ENCODE measurements at places on chromosomes 2 and 18.

GRCh38 chr2:177535000-177535399 is 142.4 kb downstream of the AGPS start:
- DNase-seq = no peak

DNA sequence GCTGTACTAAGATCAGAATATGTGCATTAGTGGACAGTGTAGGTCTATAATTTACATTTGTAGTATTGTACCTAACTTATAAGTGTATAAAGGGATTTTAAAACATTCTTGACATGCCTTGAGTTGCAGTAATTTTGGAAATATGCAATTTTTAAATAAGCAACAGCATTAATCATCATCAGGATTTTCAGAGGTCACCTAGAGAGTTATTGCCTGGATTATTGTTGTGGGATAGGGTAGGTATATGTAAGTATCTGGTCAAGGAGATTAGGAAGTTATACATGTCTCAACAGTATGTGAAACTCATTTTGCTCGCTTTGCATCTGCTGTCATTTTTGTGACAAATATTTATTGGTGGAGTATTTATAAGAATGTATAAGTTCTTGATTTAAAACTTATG is 184.2 kb downstream of the WDR7 start:
- DNase-seq = no peak

DNA sequence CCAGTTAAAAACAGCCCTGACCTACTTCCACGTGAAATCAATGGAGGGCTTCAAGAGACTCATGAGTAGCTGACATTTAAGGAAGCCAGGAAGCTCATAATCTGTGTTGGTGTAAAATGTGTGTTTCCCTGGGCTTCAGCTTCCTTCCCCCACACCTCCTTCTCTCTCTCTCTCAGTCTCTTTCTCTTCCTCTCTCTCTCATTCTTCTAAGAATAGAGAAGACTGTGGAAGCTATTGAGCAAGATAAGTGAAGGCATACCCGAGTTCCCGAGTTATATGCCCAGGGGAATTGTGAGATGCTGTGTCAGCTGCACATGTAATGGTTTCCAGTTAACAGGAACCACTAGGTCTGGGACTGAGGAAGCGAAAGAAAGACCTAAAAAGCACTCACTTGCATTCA is 199.4 kb downstream of the NYAP2 start:
- DNase-seq = no peak

DNA sequence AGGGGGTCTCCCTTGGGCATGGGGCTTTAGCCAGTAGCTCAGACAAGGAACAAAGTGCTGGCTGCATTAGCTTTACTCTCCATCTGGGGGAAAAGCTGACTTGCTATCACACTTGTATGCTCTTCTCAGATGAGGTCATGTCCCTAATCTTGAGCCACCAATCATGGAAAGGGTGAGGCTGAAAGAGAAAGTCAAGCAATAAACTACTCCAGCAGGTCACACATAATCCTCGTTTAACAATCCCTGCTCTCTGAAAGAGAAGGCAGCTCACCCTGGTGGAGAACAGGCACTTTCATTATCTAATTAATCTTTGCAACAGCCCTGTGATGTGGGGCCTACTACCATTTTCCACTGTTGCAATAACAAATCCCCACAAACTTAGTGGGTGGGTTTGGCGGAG is 129.7 kb upstream of the CAPN13 start:
- DNase-seq = no peak

DNA sequence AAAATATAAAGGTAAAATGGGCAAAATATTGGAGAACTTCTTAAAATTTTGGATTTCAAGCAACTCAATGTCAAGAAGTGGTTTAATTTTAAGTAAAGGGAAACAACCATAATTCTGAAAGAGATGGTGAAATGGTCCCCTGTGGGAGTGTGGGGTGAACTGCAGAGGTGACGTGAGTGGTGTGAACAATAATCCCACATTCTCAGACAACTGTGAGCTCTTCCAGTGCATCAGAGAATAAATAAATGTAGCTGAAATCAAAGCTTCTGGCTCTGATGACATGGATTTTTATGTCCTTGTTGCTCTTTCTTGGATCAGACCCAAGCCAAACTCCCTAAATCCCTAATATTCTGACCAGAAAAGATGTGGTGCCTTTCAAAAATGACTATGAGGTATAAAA is 672.7 kb downstream of the ZEB2 start:
- no peak for DNase-seq

- DNase-seq = no peak
Measured at GRCh38 chr2:72896446-72896845, 9.2 kb downstream of the SPR start.

Data from amniotic stem cell (primary cell).